Renal cortical epithelial cell (primary cell): ENCODE measurements at places on chromosomes 12 and 14.
A peak's percentile ranks its signal among the peaks of the same experiment; 100 is the strongest.

- peak; percentile 59 for DNase-seq
Observed at GRCh38 chr12:68440068-68440581, 108.0 kb upstream of the MDM1 start.

DNA sequence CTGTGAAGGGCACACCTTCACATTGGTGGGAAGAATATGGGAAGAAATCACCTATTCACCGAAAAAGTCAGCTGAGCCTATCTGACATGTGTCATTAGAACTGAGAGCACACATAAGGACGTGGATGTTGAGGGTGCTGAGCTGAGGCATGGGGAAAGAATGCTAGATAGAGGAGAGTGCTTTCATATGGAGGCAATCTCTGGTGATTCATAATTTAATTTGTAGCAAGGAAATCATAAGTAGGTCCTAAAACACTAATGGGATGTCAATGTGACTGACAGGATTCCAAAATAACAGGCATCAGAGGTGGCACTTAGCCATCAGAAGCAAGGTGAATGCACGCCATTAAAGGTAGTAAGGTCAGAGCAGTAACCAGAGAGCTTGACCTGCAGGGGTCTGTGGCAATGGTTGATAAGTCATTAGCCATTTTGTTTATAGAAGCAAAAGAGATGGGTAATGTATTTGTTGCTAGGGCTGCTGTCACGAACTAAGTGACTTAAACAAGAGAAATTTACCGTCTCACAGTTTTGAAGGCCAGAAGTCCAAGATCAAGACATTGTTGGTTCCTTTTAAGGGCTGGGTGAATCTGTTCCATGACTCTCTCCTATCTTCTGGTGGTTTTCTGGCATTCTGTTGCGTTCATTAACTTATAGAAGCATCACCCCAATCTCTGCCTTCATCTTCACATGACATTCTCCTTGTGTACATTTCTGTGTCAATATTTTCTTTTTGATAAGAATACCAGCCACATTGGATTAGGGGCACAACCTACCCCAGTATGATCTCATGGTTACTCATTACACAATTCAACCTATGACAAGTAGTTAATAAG lies 69.3 kb downstream of the ANKS1B start:
- DNase-seq: peak; percentile 49

- DNase-seq: no peak
Observed at GRCh38 chr12:104825408-104825807, 132.7 kb downstream of the SLC41A2 start.

GRCh38 chr14:69953266-69953915 lies 74.2 kb downstream of the SMOC1 start:
- DNase-seq: no peak

- no peak for DNase-seq
Observed at GRCh38 chr14:77601846-77602619, 14.4 kb downstream of the SPTLC2 start.

GRCh38 chr12:461425-461824 lies 1.7 kb downstream of the B4GALNT3 start:
- no peak for DNase-seq

GRCh38 chr12:124928095-124928911 lies 13.9 kb upstream of the UBC start:
- DNase-seq: peak; percentile 98

DNA sequence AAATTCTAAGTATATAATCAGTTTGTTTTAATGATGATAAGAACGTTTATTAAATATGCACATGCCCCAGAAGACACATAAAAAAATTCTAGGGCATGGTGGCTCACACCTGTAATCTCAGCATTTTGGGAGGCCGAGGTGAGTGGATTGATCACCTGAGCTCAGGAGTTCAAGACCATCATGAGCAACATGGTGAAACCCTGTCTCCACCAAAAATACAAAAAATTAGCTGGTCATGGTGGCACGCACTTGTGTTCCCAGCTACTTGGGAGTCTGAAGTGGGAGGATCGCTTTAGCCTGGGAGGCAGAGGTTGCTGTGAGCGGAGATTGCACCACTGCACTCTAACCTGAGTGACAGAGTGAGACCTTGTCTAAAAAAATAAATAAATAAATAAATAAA lies 4.0 kb downstream of the CD69 start:
- no peak for DNase-seq
